ENCODE measurements at places on chromosomes 5 and 9.

- no peak for DNase-seq
These were observed 432.6 kb downstream of the CAAP1 start for GRCh38 chr9:26459959-26460358.

DNA sequence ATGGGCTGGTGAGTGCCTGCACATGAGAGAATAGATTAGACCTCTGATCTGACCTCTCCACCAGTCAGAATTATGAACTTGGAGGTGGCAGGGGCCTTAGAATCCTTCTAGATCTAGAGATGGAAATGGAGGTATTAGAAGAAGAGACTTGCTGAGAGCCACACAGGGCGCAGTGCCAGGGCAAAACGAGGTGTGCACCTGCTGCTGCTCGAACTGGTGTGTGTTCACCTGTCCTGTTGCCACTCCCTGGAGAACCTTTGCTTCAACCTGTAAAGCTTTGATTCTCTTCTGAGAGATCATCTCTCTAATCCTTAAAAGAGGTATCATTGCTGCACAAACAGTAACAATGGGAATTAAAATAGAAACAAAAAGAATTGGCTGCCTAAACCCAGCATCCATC is 24.9 kb downstream of the FRMPD1 start:
- DNase-seq, result no peak

GRCh38 chr5:23303435-23303834 is 204.0 kb upstream of the PRDM9 start:
- no peak for DNase-seq

DNA sequence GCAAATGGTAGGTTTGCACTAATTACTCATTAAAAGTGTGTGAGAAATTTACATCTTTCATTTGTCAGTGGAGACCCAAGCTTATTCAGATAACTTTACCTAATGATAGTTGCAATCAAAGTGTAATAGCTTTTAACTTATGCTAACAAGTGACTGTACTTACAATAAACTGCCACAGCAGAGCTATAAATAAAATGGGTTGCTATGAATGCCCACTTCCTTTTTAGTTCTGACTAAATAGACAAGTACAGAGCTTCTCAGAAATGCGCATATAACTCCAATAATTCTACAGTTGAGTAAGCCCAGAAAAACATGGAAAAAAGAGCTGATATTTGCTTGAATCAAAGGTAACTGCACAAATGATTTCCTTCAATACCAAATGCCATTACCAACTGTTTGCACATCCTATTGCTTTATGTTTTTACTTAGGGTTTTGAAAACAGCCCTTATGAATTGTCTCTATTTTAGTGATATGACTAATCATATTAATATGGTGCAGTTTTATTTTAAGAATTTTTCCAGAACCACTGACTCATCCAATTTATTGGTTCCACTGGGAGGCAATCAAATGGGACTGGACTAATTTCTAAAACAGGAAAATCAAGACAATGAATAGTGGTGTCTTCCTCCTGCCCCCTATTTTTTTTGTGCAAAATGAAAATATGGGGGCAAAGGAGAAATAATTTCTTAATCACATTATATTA is 84.1 kb downstream of the PPP2R2B start:
- no peak for DNase-seq

DNA sequence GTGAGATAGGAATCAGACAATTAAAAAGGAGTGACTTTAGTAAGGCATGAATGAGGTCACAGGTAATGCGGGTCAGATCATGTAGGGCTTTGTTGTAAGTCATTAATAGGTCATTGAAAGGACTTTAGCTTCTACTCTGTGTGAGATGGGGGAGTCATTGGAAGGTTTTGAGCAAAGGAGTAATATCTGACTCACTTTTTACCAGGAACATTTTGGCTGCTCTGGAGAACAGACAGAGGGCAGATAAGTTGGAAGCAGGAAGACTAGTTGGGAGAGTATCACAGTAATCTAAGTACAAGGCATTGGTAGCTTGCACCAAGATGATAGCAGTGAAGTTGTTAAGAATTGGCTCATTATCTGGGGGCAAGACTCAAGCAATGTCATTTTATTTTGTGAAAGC is 37.4 kb downstream of the KIF2A start:
- DNase-seq, result no peak

- no peak for DNase-seq
These were observed 351.8 kb downstream of the SPOCK1 start for GRCh38 chr5:137147346-137147745.

- DNase-seq, result no peak
These were observed 219.2 kb downstream of the EBF1 start for GRCh38 chr5:158880483-158881001.
